Activated T-helper 2 cell treated with anti-CD3 and anti-CD28 coated beads, Interferon-gamma antibody, Interleukin-2, Interleukin-4, amounts not matched to agents 10 μg/mL and 5 μg/mL and 100 μg/mL, durations not matched to agents 14 hours and 24 hours and 36 hours (primary cell): ENCODE measurements at places on chromosomes 16 and 17. TPM values are rescaled to one million over a fixed set of nuclear protein-coding genes. Genes with fewer than 3 reads are reported as not detected.

DNA sequence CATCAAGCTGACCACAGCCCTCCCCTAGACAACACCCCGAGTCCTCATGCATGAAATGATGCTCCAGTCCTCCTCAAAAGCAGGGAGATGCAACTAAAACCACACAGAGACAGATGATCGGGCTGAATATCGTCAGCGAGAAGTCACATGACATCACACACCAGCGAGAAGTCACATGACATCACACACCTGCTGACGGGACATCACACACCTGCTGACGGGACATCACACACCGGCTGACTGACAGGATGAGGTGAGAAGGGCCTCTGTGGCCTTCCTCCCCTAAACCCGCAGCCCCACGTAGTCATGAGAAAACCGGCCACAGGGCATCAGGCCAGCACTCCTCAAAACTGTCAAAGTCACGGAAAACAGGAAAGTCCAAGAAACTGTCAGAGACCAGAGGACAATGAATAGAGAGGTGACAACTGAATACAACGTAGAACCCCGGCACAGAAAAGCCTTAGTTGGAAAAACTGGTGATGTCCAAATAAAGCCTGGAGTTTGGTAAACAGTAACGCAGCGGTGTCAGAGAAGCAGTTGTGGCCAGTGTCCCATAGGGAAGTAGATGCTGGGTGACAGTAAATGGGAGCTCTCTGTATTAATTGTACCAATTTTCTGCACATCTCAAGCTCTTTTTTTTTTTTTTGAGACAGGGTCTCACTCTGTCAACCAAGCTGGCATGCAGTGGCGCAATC, 14.3 kb downstream of the LITAF start:
- no peak for DNase-seq

DNA sequence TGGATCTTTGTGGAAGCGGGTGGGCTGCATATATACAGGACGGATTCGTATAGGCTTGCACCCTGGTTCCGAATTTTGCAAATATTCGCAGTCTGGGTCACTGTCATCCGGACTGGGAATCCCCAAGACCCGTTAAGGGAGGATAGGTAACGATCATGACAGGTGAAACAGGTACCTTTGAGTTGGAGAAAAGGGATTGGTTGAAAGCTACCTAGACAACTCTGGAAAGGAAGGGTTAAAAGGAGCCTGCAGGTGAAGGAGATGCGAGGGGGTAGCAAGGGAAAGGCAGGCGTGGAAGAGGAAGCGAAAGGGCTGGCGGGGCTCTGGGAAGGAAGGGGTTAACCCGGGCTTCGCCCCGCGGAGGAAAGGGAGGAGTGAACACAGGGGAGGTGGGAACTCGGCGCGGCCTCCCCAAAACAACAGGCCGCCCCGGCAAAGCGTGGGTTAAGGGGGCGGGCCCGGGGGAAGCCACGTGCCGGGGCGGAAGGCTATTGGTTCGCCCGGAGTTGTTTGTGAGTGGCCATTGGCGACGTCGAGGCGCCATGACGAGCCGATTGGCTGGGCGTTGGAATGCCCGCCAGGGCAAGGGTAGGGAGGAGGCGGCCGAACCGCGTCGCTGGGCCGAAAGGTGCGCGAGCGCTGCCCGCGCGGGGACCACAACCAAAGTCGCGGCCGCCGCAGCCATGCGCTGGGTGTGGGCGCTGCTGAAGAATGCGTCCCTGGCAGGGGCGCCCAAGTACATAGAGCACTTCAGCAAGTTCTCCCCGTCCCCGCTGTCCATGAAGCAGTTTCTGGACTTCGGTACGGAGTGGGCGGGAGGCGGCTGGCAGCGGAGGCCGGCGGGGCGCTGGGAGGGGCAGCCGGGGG, at the start of gene PDK2:
Gene PDK2 (plus strand): TSS at position 599 of the 867 bp plus-strand sequence. CDS start 85 bp downstream, at position 684.
- peak; percentile 95 for DNase-seq

NDRG4 gene
- total RNA-seq = 3.1 and 3.6 TPM in 2 replicates

KRTAP4-6 gene
- total RNA-seq = not detected in 2 replicates

- DNase-seq = no peak
Observed at GRCh38 chr16:6753553-6753952, 579.1 kb upstream of the RBFOX1 start.

- no peak for DNase-seq
Observed at GRCh38 chr17:32266389-32267301, 1.0 kb downstream of the RHBDL3 start.

TBX4 gene
- total RNA-seq = not detected in 2 replicates

DNA sequence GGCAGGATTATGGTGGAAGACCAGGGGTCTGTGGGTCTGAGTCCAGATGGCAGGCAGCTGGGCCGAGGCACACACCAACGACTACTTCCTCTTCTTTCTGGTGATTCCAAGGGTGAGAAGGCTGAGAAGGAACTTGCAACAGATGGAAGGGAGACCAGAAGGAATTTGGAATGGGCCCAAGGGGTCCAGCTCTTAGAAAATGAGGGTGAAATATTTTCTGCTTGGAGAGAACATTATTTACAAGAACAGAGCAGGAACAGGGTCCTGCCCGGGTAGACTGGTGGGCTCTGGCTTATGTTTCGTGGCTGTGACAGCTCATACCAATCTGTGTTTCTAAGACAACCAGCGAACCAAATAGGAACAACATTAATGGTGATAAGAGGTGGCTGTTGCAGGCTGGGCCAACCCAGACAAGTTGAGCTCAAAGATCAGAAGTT, 36.6 kb downstream of the CCDC42 start:
- DNase-seq = no peak

DNA sequence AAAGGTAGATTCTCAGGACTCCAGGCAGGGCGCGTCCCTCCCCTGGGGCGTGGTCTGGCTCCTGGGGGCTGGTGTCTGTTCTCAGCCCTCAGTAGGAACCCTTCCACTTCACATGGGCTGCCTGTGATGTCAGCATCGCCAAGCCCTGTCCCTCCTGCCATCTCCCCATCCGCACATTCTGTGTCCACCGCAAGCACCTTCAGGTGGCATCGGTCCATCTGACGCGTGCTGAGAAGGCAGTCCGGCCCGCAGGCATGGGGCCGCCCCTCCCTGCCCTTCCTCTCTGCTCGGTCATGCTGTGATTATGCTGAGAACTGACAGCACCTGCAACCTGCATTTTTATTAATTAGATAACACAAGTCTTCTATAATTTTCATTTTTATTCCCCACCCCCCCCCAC, 12.7 kb upstream of the DNAH17 start:
- no peak for DNase-seq

DNA sequence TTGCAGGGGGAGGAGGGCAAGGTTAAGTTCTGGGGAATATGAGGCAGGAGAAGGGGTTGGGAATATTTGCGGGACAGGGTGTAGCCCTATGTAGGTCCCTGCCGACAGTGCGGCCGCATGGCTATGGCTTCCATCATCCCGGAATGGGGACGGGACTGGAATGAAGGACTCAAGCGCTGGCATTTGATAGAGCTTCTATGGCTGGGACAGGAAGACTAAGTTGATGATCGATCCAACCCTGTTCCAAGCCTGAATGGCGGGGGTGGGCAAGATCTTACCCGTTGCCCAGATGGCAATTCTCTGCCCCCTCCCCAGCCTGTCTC, 47.1 kb downstream of the SRCIN1 start:
- DNase-seq = no peak

ATXN2L gene
- 304 and 307 TPM in 2 replicates for total RNA-seq

GRCh38 chr17:36611345-36612072, 10.1 kb downstream of the MRM1 start:
- no peak for DNase-seq

GNGT2 gene
- total RNA-seq = 16.8 and 17.1 TPM in 2 replicates

DNA sequence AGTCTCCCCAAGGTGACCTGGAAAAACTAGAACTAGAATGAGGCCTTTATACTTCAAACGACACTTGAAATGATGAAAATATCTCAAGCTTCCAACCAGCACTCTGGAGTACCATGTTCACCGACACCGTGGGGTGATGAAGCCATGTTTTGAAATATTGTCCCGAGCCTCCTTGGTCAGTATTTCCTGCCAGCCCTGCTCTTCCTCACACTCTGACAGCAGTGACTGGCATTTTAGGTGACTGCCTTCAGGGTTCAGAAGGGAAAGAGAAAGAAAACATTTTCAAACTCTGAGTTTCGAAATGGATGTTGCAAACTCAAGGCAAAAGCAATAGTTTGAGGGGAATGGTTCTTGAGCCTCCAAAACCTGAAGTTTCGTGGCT, 39.3 kb upstream of the IRX6 start:
- DNase-seq = no peak

DNA sequence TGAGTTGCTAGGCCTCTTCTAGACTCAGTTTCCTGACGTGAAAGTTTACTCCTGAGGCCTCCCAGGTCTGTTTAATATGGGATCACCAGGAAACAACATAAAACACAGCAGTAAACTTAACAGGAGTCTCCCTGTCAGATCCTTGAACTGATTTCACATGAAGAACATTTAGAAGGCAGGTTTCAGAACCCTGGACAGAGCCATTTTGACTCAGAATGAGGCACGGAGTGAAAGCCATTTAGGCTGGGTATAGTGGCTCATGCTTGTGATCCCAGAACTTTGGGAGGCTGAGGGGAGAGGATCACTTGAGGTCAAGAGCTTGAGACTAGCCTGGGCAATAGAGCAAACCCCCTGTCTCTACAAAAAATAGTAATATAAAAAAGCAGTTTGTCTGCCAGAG, 289.1 kb downstream of the CA10 start:
- no peak for DNase-seq

DNA sequence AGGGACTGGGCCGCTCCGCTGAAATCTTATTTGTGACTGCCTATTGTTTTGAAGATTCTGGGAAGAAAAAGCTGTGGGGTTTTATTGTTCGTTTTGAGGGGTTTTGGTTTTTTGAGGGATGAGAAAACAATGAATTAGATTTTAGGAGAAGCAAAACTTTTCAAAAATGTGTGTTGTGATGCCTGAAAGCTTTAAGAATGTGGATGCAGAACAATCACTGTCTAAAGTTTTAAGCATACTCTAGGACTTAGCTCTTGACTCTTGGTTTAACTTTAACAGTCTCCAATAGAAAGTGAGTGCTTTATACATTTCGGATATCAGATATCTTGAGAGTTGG, 899 bp downstream of the CFAP52 start:
- DNase-seq = no peak

GRCh38 chr16:89505204-89506112, 2.7 kb upstream of the SPG7 start:
- DNase-seq = peak; percentile 83

DNA sequence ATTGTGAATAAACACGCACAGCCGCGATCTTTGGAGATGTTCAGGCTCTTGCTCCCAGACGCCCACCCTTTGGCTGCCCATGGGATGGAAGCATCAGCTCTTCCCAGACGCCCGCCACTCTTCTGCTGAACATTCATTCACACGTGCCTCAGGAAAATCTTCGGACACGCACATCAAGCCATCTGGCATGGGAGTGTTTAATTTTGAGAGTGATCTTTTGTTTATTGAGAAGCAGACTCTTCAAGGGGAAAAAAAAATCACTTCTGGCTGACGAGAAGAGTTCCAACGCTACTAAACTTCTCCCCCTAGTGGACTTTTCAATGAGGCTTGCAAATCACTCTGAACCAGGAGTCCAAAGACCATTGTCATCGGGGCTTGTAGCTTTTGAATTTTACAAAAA, 62.0 kb upstream of the NUDT7 start:
- no peak for DNase-seq

- no peak for DNase-seq
Observed at GRCh38 chr17:29299031-29299430, 5.1 kb upstream of the NUFIP2 start.

DNA sequence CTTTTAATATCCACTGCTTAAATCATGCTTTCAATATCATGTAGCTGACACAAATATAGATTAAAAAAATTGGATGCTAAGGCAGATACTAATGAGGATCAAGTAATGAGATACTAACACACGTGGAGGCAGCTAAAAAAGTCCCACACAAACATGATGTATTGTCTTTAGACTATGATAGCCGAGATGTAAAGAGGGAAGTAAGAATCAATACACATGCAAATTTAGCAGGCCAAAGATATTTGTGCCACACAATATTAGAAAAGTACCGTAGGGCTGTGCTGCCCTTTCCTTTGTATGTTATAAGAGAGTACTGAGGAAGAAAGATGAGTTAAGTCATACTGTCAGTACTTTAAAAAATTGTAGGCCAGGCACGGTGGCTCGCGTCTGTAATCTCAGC, 51.4 kb upstream of the STAC2 start:
- no peak for DNase-seq
